ENCODE measurements at places on chromosomes 2 and 18. TPM values are rescaled to one million over a fixed set of nuclear protein-coding genes. Genes with fewer than 3 reads are reported as not detected.

DNA sequence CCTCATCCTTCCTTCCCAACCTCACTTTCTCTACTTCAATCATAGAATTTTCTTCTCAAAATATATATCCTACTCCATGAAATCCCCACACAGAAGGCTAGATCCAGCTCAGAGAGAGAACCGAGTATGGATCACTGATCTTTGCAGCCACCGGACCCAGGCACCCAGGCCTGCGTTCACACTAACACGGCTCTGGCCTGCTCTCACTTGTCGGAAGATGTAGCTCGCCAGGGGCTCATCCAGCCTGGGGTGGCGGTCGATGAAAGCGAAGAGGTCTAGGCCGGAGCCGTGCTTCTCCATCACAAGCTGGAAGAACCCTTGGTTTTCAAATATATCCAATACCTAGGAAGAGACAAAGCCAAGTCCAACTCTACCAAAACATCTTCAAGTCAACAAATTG is 12.7 kb upstream of the MTERF4 start:
- no peak overlapping the region for H3K4me3 ChIP-seq
- H3K27ac ChIP-seq = no peak overlapping the region
- H3K4me1 ChIP-seq = no peaks in the 10 kb centered on the region
- H3K36me3 ChIP-seq = peaks cover 10% of the 10 kb centered on the region
- no peak for DNase-seq
- no peaks in the 10 kb centered on the region for H3K27me3 ChIP-seq

NEB gene
- total RNA-seq = 1.6 TPM

DNA sequence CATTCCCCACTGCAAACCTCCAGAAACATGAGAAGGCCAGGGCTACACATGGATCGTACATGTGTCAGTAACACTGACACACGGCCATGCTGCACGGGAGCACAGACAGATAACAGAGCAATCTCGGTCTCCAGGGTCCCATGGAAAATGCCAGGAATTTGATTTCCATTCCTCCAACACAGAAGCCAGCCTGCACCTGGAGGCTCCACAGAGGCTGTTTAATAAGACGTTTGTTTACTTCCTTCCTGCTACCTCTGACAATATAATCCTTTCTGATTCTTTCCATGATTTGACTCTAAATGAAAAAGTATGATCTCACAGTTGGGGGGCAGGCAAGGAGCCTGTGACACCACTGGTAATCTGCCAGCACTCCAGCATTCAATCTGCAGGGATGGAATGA is 210.9 kb upstream of the DDX18 start:
- no peaks in the 10 kb centered on the region for H3K36me3 ChIP-seq
- DNase-seq = no peak
- H3K27ac ChIP-seq = no peak overlapping the region

GRCh38 chr2:98928242-98928641 is 7.8 kb downstream of the CRACDL start:
- H3K27ac ChIP-seq = no peak overlapping the region
- DNase-seq = no peak
- H3K36me3 ChIP-seq = no peaks in the 10 kb centered on the region
- no peak overlapping the region for H3K4me3 ChIP-seq
- H3K4me1 ChIP-seq = no peaks in the 10 kb centered on the region

- H3K36me3 ChIP-seq = no peaks in the 10 kb centered on the region
- H3K27me3 ChIP-seq = no peaks in the 10 kb centered on the region
- H3K27ac ChIP-seq = no peak overlapping the region
- DNase-seq = no peak
- no peaks in the 10 kb centered on the region for H3K4me1 ChIP-seq
Observed at GRCh38 chr18:42141439-42141838, 186.4 kb downstream of the PIK3C3 start.

DNA sequence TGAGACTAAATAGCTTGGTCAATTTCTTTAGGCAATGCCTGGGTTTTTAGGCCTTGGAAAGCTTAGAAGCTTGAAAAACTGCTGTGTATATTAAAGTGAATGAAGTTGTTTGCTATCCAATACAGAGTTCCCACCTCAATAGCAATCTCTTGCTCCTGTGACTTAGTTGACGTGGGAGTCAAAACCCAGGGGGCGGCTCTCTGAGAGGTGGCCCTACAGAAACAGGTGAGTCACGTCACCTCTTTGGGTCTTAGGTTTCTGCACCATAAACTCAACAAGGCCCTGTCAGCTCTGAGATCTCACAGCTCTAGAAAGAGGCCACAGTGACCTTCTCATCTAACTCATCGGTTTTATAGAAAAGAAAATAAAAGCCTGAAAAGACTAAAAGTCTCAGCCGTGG is 79.6 kb downstream of the ADD2 start:
- H3K4me1 ChIP-seq = no peaks in the 10 kb centered on the region
- no peak overlapping the region for H3K4me3 ChIP-seq
- DNase-seq = no peak
- no peak overlapping the region for H3K27ac ChIP-seq
- H3K36me3 ChIP-seq = no peaks in the 10 kb centered on the region
- peaks cover 16% of the 10 kb centered on the region for H3K27me3 ChIP-seq

CNDP2 gene
- 248 TPM for total RNA-seq

DPP10 gene
- total RNA-seq = 8.8 TPM

LIMS4 gene
- 1.0 TPM for total RNA-seq

VIT gene
- 1.4 TPM for total RNA-seq

DNA sequence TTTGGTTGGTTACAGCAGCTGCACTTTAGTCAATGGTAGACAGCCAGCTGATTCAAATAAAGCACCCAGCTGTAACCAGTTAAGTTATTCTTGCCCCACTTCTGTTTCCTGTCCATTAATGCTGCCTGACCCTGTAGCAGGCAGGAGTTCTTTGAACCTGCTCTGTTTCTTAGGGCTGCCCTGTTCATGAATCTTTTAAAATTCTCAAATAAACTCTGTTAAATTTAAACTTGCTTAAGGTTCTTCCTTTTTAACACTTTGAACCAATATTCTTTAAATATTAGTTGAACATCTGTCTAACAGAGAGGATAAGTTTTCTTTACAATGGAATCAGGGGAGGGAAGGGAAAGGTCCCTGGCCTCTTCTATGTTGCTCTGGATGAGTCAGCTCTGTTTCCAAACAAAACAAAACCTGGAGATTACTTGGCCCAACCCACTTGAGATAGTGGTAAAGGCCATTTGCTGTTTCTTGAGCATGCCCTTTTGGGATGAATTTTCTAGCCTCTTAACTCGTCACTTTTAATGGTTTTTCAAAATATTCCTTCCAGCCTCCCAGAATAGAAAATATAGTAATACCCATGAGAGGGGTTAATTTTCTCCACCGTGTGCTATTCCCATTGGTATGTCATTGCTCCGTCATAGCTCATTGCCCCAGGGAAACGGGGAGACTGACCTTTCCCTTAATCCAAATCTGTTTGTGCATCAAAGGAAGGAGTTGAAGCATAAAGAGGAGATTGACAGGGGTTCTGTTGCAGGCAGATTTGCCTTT is 112.1 kb upstream of the FHL2 start:
- H3K4me3 ChIP-seq = no peak overlapping the region
- H3K27me3 ChIP-seq = peaks cover 21% of the 10 kb centered on the region
- peaks cover 16% of the 10 kb centered on the region for H3K4me1 ChIP-seq
- no peak overlapping the region for H3K27ac ChIP-seq
- no peaks in the 10 kb centered on the region for H3K36me3 ChIP-seq

DNA sequence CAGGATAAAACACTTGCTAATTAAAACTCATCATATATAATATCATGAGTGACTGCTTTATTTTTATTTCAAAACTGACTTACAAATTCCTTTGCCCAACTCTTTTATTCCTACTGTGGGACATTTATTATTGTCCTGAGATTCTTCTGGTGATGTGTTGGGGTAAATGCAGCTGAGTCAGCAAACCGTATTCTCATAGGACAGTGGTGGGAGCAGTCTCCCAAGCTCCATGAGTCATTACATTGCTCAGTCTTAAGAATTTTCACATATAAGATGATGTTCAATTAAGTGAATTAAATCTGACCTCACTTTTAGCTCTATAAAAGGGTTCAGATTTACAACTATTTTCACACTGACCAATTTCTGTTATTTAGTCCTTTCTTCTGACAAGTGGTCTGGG is 1530.7 kb downstream of the LRP1B start:
- DNase-seq = no peak
- no peaks in the 10 kb centered on the region for H3K36me3 ChIP-seq
- H3K4me3 ChIP-seq = no peak overlapping the region
- H3K27ac ChIP-seq = no peak overlapping the region

- H3K27me3 ChIP-seq = peaks cover 7% of the 10 kb centered on the region
- DNase-seq = no peak
- H3K4me3 ChIP-seq = no peak overlapping the region
- H3K27ac ChIP-seq = no peak overlapping the region
- H3K36me3 ChIP-seq = no peaks in the 10 kb centered on the region
Observed at GRCh38 chr18:5625076-5625475, 81.3 kb upstream of the EPB41L3 start.

RPRD1A gene
- 52.4 TPM for total RNA-seq

All from type B pancreatic cell (in vitro differentiated cells).